ENCODE measurements at places on chromosomes 1 and 21.

GRCh38 chr1:241531195-241532161 is 700 bp upstream of the KMO start:
- no peak for DNase-seq

DNA sequence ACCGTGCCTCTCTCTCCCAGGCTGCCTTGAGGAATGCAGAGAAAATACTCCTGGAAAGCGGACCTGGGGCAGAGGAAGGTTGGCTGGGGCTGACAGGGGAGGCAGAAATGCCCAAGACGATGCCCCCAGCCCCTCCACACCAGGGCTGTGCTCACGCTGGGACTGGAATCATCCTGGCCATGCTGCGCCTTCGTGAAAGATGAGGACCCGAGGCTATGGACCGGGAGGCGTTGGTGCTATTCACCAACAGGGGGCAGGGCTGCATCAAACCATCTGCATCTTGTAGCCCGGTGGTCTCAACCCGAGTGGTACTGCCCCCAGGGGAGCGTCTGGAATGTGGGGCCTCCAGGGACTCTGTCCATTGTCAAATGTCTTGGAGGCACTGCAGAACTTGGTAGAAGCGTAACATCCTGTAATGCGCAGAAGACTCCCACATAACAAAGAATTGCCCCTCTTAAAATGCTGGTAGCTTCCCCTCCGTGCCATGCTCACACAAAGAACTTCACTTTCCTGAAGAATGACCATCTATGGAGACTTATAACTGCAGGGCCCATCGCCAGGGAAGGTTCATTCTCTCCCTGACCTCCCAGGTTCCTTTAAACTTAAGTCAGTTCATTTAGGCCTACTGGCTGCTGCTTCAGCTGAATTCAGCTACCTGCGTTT is 251.2 kb downstream of the RRAGC start:
- peak; percentile 1 for DNase-seq

DNA sequence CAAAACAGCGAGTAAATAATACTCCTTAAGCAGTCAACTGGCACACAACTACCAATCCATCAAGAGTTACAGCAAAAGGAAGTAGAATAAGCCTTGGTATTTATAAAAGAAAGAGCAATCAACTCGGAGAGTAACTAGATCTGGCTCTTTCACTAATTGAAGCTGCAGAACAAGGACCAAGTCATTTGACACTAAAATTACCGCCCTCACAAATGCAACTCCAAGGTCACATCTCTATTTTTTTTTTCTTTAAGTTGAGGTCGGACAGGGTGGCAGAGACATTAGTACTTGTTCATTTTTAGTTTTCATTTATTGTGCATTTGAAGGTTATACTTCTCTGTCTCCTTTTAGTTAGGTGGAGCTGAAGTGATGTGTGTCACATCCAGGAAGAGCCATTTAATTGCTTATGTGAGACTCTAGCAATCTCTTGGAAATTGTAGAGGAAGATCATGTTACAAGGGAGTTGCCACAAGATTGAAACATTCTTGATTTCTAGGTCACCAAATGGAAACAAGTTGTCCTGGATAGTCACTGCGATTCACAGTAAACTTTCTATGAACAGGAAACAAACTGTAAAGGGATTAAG is 138.1 kb upstream of the ADAMTS5 start:
- DNase-seq, result no peak

GRCh38 chr21:44269090-44269489 is 7.4 kb upstream of the DNMT3L start:
- DNase-seq, result no peak

DNA sequence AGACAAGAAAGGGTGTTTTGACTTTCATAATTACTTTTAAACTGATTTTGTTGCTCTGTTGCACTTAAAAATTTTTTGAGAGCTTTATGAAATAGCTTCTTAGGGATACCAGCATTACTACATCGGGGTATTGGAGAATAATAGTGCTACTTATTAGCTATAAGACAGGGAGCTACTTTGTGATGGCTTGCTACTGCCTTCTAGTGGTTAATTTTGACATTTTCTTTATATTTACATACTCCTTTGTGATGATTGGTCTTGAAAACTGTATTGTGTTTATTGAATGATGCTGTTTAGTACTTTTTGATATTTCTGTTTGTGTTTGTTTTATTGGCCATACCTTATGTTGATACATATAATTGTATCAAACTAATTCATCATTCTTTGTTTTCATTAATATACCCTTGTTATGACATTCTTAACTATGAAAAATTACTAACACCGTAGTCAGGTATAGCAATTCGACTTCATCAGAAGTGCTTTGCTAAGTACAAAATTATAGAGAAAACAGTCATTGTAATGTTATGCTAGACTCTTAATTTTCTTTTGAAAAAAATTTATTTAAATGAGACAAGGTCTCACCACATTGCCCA is 85.5 kb downstream of the CLIC4 start:
- no peak for DNase-seq

- no peak for DNase-seq
These were observed 15.3 kb upstream of the FMO4 start for GRCh38 chr1:171298696-171299095.

DNA sequence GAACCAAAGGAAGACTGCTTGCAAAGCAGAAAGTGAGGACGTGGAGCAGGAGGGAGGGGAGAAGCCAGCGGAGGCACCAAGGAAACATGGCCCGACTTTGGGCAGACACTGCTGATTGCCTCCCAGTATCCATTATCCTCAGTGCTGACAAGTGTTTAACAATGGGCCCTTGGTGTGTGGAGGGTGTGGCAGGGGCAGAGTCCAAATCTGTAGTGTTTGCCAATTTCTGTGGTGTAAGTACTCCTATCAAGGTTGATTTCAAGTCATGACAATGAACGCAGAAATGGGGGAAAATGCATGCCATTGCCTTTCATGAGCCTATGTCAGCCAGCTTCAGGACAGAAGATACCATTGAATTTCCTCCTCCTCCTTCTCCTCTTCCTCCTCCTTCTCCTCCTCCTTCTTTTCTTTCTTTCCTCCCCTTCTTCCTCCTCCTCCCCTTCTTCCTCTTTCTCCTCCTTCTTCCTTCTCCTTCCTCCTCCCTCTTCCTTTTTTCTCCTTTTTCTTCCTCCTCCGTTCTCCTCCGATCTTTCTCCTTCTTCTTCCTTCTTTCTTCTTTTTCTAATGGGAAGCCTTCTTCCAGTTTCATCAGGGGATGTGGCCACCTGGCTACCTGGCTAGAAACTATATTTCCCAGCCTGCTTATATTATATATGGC is 10.3 kb upstream of the PHC2 start:
- no peak for DNase-seq

- no peak for DNase-seq
These were observed 28.8 kb downstream of the SLC5A9 start for GRCh38 chr1:48251323-48251722.

DNA sequence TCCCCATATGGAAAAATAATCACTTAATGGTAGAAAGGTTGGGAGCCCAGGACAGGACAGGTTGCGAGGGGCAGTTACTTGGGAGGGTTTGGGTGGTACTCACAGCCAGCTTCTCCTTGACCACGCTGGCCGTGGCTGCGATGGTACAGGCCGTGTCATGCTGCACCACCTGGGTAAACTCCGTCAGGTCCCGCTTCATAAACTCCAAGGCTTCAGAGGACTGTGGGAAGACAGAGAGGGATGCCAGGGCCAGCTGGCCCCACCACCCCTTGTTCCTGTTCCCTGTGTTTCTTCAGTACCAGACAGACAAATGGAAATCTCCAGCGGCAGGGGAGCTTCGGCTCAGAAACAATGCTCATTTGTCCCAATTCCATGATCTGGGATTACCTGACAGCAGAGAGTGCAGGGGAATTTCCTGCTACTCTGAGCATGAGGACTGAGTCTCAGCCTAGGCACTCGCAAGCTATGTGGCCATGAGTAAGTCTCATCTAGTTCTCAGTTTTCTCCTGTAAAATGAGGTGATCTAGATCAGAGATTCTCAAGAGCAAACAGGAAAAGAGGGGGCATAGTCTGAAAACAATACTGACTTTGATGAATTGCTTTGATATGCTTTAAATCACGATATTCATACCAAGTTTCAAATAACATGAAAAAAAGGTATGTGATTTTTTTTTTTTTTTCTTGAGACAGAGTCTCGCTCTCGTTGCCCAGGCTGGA is 7.4 kb downstream of the BSDC1 start:
- DNase-seq, result no peak

GRCh38 chr21:34367320-34367935 is 3.6 kb downstream of the KCNE2 start:
- peak; percentile 35 for DNase-seq

- DNase-seq, result no peak
These were observed 178.7 kb downstream of the CYYR1 start for GRCh38 chr21:26394341-26394740.

GRCh38 chr1:208841436-208841835 is 597.3 kb upstream of the PLXNA2 start:
- no peak for DNase-seq

DNA sequence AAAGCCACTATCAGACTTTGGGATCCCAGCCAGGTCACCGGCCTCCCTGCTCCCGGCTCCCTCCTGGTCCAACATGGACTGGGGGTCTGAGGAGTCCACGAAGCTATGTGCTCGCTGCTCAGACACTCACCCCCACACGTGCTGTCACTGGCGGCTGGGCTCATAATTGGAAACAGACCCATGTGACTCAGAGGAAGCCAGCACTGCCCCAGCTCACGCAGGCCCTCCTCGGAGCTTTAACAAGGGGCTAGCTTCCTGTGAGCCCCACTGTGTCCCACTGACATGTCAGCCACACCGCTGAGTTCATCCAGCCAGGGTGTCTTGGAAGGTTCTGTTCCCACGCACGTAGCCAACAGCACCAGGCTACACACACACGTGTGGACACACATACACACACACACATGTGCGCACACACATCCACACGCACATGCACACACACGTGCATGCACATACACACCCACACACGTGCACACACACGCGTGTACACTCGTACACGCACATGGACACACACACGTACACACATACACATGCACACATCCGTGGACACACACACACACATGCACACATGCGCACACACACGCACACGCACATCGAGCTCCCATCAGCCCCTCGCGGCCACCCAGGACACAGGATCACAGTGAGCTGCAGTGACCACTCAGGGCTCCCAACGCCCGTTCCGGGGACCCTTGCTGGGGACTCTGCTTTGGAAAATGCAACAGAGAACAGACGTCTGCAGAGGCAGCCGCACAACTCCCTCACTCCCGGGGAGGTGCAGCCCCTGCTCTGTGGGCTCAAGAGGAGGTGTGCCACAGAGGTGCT is 18.4 kb upstream of the COL6A2 start:
- DNase-seq, result no peak

Measured in stimulated activated CD4-positive, alpha-beta T cell treated with anti-CD3 and anti-CD28 coated beads, Interleukin-1b, Interleukin-23, amount 100 ng/mL, for 4 hours (primary cell).